ENCODE measurements at places on chromosomes 7 and 10.

DNA sequence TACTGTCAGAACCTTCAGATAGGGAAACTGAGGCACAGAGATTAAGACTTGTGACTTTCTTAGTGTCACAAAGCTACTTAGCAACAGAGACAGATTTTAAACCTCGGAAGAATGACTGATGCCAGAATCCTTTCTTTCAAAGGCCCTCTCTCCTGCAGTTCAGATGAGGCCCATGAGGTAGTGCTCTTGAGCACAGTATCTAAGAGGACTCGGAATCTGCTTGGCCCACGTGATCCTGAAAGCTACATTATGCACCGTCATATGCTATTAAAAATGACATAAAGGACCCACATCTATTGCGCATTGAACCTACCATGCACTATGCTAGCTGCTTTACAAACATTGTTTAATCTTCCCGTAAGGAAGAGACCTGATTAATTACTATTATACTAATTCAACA, 355.9 kb downstream of the SFMBT2 start:
- no peak for DNase-seq

DNA sequence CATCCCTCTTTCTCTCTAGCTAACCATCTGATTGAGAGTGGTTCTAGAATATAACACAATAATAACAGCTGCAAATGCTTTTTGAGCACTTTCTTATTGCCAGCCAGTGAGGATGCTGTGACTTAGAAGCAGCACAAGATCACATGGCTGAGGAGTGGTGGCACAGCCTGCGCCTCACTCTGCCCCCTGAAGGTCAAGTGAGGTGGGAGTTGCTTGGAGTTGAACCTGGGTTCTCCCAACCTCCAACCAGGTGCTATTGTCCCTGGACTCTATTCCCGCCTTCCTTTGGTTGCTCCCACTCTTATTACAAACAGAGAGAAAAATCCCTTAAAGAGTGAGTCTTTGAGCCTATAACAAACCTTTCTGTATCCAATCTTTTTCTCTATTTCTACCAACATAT, 280.3 kb upstream of the PODXL start:
- DNase-seq, result no peak

DNA sequence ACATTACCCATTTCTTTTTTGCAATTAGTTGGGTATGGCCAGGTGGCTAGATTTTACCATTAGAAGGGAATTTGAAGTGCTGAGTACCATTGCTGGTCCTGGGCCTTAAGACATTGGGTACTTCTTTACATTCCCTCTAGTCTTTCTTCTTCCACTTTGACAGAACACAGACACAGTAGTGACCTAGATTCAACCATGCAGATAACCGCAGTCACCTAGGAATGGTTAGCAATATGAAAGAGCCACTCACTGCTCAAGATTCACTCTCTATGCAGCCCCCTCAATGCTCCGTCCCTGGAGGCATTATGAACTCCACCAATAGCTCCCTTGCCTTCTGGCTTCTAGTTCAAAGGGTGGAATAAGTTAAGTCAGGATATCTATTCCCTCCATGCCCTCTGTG, 16.2 kb upstream of the PON1 start:
- DNase-seq, result no peak

- DNase-seq, result no peak
Measured at GRCh38 chr10:43284341-43284910, 17.6 kb upstream of the RASGEF1A start.

DNA sequence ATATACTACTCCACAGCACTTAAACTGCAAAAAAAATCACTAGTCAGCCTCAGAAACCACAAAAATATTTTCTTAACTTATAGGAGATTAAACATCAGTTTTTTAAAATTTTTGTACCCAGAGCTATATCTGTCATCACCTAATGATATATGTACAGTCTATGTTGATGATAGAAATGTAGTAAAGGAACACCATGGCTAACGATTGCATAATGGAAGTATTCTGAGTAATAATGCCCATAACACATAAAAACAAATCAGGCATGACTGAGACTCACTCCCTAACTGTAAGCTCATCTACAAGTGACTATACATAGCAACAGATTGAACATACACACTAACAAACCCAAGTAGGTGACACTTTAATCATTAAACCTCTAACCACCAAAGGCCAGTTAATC, 51.3 kb downstream of the TSPAN12 start:
- DNase-seq, result no peak

DNA sequence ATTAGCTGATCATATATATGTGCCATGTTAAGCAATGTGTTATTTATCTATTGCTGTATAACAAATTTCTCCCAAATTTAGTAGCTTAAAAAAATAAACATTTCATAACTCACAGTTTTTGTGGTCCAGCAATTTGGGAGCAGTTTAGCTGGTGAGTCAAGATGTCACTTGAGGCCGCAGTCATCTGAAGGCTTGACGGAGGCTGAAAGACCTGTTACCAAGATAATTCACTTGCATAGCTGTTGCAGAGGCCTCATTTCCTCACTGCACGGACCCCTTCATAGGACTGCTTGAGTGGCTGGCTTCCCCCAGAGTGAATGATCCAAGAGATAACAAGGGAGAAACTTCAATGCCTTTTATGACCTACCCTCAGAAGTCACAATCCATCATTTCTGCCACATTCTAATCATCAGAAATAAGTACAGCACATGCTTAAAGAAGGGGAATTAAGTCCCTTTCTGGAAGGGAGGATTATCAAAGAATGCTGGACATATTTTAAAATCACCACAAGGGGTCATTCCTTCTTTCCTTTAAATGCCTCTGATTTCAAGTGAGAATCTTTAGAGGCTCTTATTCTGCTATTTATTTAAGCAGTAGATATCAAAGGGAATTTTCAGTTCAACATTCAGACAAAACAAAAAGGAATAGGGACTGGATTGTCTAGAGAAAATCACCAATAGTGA, 10.5 kb upstream of the SRPK2 start:
- no peak for DNase-seq

DNA sequence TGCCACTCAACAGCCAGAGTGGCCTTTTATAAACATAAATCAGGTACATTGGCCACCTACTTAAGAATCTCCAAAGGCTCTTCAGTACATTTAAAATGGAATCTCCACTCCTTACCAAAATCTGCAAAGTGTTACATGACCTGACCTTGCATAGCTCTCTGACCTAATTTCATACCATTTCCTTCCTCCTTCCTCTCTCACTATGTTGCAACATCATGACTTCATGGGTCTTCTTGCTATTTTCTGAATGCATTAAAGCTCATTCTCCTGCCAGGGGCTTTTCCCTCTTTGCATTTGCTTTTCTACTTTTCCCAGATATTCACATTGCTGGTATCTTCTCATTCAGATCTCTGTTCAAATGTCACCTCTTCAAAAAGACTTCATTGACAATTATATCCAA, 22.1 kb upstream of the PPP1R17 start:
- no peak for DNase-seq

DNA sequence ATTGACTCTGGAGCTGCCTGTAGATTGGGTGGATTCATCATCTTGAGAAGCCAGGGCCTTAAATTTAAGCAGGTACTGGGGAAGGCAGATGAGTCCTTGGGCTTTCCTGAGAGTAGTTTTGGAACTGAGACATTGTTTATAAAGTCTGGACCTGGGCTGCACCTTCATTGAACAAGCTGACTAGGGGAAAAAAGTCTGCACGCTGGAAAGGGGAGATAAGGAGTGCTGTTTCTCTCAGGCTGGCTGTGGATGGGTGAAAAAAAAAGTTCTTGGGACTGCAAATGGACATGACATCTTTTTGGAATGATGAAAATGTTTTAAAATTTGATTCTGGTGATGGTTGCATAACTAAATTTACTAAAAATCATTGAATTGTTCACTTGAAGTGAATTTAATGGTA, 12.0 kb downstream of the SEC24C start:
- no peak for DNase-seq

GRCh38 chr7:30726296-30727006, 25.5 kb upstream of the INMT start:
- DNase-seq, result no peak

- DNase-seq, result no peak
Measured at GRCh38 chr10:114394531-114394930, 9.8 kb downstream of the AFAP1L2 start.

DNA sequence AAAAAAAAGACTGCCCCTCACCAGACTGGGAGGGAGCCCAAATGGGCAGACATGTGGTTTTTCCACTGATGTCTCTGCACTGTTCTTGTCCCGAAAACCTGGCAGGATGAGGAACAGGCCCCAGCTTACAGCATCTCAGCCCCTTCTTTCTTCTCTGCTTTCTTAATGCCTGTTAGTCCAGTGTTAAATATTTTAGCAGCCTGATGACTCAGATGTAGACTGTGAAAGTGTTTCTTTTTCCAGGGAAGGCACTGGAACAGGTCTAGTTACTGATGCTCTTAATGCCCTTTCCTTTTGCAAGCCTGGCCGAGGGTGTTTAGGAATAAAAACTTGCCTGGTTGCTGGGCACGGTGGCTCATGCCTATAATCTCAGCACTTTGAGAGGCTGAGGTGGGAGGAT, 107.7 kb downstream of the TACC2 start:
- no peak for DNase-seq

DNA sequence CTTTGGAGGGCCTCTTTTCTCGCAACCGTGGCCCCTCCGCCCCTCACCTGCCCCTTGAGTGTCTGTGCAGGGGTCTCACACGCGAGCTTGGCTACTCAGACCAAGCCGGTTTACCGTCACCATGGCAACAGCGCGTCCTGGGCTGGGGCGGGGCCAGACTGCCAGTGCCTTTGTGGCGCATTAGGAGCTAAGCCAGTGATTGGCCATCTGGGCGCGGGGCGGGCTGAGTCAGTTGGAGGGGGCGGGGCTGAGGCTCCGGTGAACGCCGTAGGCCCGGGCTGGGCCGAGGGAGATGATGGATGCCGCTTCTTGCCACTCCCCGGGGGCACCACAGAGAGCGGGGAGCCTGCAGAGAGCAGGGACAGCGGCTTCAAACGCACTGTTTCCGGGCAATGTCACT, 48.7 kb upstream of the FXYD4 start:
- DNase-seq, result peak; percentile 90

- DNase-seq, result no peak
Measured at GRCh38 chr10:112842832-112843360, 107.2 kb upstream of the TCF7L2 start.

DNA sequence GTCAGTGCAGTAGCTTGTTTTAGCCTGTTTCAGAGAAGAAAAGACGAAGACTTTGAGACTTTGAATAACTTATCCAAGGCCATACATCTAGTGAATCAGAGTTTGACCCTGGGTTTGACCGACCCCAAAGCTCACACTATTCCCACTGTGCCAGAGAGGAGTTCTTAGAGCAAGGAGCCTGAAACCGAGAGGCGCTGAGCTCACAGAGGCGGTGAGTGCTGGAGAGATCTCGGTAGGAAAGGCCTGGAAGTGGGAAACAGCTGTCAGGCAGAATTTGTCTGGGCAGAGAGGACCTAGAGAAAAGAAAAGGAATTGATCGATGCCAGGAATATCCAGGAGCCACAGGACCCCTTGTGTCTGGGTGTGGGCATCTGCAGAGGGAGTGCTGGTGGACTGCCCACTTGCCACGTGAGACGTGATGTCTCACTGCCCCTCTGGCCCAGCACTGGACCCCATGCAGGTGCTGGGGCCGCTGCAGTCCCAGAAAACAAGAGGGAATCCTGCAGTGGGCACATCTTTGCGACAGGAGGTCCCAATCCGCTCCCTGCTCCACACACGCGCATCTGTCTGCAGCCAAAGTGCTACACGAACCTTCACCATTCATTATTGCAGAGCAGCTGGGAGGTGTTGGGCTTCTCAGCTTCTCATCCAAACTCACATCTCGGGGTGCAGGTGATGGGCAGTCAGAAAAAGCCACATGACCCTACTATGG, 6.2 kb downstream of the CALML3 start:
- no peak for DNase-seq

DNA sequence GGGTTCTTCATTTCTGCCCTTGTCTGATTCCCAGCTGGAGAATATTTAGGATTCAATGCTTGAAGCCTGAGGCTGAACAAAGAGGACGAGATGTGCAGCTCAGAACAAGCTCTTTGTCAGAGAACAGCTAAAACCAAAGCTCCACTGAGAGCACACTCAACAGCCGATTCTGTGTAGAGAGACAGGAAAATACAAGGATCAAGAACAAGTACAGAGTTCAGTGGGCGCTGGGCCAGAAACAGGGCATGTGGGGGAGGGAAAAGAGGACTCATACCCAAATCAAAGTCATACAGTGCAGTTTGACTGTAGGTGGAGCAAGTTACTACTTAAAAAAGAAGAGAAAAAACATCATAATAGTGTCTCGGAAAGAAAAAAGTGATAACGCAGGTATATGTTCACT, at the start of gene AGMO:
Gene AGMO (minus strand): TSS at position 181 of the 400 bp plus-strand sequence.
- DNase-seq, result no peak

DNA sequence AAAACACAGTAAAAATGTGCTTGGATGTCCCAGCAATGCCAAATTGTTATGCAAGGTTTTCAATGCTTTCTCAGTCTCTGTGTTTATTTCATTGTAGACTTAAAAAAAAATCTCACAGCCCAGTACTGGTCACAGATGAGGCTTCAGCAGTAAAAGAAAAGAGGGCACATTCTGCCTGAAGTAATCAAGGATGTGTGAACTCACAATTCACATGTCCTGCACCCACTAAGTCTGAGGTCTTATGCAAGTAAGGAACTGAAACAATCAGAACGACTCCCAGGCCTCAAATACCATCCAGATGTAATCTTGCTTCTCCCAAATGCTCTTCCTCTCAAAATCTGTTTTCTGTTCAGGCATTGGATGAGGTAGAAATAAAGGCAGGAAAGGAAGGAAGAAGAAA, 33.7 kb downstream of the ADRB1 start:
- DNase-seq, result no peak

DNA sequence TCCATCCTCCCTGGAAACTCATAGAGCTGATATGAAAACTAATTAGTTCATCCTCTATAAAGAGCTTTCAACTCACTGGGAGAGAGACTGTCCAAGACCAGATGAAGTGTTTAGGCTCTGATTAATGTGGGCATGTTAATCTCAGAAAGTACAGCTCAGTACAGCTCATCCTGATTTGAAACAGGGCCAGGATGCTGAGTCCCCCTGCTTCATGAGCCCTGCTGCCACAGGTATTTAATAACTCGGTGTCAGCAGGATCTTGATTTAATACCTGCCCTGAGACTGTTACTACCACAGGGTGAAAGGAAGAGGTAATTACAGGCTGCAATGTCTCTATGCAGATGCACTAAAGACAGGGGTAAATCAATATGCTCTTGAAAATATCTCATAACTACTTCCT, 10.8 kb downstream of the LMOD2 start:
- DNase-seq, result no peak

GRCh38 chr7:620885-621284, 101.2 kb upstream of the PDGFA start:
- DNase-seq, result no peak

GRCh38 chr7:1692515-1693418, 22.7 kb downstream of the ELFN1 start:
- DNase-seq, result no peak

DNA sequence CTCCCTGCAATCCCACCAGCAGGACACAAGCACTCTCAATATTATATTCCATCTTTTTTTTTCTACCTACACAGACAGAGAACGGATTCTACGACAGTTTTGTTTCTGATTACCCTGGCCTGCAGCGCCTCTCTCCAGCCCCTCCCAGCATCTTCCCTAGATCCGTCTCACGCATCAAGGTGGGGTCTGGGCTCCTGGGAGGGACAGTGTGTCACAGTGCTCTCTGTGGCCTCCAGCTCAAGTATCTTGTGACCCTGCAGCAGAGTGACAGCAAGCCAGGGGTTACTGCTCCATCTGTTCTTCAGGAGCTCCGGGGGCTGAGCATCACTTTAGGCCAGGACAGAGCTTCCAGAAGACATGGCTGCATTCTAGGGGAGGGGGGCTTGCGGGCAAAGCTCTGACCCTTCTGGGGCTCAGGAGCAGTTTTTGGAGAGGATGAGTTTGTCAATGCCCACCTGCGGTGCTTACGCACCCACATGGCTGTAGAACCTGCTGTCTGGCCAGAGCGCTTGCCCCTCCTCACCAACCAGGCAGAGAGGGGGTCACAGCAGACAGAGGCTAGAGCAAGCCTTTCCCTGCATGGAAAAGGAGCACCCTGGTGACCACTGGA, 22.6 kb downstream of the MYO1G start:
- no peak for DNase-seq

All from CD4-positive, alpha-beta T cell treated with Interleukin-15 for 1 hour (primary cell).